CD14-positive monocyte (primary cell): ENCODE measurements at places on chromosomes 11 and 22.

DNA sequence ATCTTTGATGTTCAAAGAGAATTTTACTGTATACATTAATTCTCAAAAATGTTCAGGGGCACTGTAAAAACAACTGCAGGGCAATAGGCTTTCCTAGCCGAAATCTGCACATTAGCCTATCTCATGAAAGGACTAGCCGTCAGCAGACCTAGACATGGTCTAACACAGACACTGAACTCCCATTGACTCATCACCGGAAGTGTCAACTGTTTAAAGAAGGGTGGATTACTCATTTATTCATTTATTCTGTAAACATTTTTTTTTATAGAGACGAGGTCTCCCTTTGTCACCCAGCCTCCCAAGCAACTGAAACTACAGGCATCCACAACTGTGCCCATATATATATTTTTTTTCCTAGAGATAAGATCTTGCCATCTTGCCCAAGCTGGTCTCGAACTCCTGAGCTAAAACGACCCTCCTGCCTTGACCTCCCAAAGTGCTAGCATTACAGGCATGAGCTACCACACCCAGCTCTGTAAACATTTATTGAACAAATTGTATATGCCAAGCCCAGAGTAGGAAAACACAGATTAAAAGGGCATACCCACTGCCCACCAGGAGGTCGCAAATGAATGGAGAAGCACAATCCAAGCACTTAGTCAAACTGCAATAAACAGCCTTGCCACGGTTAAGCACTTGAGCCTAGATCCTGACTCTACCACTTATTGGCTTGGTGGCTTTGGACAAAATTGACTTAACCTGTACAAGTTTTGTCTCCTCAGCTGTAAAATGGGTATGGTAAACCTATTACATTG is 26.6 kb downstream of the RAB30 start:
- no peak for DNase-seq

DNA sequence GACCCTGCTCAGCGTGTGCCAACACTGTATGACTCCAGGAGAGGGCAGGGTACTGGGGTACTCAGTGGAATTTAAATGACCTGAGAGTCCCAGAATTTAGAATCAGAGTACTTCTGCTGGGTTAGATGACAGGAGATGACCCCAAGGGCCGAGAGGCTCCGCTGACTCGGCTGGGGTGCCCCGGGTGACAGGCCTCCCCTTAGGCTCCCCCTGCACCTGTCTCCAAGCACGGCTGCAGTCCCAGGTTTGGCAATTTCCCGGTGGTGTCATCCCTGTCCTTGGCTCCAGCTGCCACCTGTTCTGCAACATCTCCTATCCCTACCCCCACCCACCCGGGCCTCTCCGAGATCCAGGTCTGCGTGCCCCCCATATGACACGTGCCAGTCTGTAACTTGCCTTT is 1.3 kb downstream of the ACTN3 start:
- no peak for DNase-seq

DNA sequence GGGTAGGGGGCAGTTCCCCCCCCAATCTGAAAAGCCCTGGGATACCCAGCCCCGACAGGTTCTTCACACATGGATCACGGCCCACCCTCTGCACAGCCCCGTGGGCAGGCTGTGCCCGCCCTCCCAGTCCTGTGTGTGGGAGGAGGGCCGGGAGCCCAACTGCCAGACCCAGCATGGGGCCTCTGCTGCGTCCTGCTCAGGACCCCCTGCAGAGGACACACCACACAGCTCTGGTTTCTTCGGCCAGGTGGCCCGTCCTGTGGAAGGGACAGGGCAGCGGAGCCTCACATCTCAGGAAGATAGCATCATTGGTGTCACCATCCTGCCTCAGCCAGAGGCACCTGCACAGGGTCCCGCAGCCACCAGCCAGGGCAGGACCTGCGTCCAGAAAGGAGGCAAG is 396.0 kb downstream of the TBC1D22A start:
- DNase-seq = no peak

DNA sequence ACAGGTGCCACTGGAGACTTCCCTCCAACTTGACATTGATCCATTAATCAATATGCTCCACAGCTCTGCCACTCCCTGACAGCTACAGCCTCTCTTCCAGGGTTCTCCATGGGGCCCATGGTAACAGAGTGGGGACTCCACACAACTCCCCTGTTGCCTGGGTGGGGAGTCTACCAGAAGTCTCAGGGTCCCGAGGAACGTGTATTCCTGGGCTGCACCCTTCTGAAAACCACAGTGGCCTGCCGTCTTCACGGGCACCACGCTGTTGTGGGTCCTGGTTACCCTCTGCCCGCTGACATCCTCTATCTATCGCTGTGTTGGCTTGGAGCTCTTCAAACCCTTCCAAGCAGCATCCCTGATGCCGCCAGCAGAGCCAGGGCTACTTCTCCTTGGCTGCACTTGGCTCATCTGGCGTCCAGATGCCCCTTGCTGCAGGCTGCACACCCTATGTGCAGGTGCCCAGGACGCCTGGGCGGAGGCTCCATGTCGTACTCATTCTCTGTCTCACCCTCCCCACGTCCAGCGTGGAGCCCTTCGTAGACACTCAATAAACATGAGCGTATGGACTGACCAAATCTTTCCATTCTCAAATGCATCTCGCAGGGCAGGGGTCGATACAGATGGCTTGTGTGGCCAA is 1341.8 kb downstream of the TBC1D22A start:
- DNase-seq = no peak

DNA sequence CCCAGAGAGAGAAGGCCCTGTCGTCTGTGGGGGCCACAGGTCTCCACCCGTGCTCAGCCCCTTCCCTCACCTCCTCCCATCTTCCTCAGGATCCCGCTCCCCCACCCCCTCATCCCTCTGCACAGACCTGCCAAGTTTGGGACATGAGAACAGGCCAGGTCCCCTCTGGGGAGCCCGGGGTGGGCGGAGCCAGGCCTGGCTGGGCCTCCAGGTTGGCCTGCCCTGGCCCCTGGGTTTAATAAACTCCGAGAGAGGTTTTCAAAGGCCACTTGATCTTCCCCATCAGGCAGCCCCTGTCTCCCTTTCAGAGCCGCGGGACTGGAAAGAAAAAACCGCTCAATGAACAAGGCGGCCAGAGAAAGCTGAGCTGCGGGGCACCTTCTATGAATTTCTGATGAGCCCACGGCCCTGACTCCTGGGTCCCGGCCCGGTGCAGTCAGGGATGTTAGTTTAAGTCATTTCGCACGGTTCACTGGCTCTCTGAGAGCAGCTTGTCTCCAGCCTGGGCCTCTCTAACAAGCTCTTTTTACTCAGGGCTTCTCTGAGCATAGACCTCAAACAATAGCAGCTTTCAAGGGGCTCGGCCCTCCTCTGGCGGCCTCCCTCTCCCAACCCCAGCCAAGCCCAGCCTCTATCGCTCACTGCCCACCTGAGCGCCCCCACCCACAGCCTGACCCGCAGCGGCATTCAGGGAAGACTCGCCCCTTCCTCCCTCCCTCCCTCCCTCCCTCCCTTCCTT is 64.8 kb downstream of the RPUSD4 start:
- no peak for DNase-seq

DNA sequence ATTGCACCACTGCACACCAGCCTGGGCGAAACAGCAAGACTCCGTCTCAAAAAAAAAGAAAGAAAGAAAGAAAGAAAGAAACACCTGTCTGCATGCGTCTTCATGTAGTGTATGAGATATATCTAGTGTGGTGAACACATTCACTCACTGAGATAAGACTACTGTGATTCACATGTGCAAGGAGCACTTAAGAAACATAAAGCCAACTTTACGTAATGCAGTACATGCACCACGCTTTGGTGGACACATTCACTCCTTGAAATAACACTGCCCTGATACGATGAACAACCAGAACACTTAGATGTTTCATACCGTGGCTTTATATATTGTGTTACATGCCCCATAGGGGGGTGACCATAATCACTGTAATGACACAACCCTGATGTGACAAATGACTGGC is 96.0 kb downstream of the MICAL3 start:
- no peak for DNase-seq

GRCh38 chr11:112255067-112255720 is 5.5 kb downstream of the PLET1 start:
- no peak for DNase-seq

- DNase-seq = no peak
Measured at GRCh38 chr11:114163229-114163631, 103.7 kb downstream of the ZBTB16 start.

GRCh38 chr11:67561971-67562619 is 21.5 kb upstream of the GSTP1 start:
- no peak for DNase-seq

- no peak for DNase-seq
Measured at GRCh38 chr22:39688186-39688785, 117.7 kb downstream of the CACNA1I start.

GRCh38 chr11:88434333-88434976 is 96.9 kb upstream of the CTSC start:
- DNase-seq = no peak

DNA sequence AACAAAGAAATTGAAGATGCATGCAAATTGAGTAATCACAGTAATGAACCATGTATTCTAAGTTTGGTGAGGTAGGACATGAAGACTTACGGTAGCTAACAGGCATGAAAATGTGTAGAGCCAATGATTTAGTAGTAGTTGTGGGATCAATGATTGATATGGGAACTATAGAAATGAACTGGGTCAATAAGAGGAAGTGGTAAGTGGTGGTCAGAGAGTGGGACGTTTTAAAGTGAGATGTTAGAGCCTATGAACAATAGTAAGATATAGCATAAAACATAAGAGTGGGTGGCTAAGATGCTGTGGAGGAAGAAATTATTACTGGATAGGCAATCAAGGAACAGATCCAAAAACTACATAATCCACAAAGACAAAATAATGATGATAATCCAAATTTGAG is 45.0 kb downstream of the DLG2 start:
- DNase-seq = no peak

DNA sequence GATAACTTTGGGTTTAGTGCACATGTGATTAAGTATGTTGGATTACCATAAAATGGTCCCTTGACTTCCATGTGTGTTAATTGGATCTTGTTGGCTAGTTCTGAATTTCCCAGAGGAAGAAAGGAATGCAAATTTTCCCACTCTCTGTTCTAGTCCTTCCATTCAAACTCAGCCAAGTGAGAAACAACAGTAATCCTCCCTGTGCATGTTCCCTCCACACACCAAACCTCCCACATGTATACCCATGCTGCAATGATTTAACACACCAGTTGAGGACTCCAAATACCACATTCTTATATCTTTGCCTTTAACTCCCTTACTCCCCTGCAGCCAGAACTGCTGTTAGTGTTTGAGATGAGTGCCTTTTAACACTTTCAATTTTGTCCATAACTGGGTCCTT is 1158.9 kb downstream of the DLG2 start:
- DNase-seq = no peak

- no peak for DNase-seq
Measured at GRCh38 chr22:32801537-32802236, at the start of gene TIMP3. TSS of gene TIMP3 (plus strand) at chr22:32801705. CDS start at chr22:32802002, 297 bp downstream.

- DNase-seq = no peak
Measured at GRCh38 chr22:37502342-37503182, 16.4 kb upstream of the MFNG start.

GRCh38 chr11:134647066-134647743 is 235.2 kb upstream of the B3GAT1 start:
- no peak for DNase-seq

DNA sequence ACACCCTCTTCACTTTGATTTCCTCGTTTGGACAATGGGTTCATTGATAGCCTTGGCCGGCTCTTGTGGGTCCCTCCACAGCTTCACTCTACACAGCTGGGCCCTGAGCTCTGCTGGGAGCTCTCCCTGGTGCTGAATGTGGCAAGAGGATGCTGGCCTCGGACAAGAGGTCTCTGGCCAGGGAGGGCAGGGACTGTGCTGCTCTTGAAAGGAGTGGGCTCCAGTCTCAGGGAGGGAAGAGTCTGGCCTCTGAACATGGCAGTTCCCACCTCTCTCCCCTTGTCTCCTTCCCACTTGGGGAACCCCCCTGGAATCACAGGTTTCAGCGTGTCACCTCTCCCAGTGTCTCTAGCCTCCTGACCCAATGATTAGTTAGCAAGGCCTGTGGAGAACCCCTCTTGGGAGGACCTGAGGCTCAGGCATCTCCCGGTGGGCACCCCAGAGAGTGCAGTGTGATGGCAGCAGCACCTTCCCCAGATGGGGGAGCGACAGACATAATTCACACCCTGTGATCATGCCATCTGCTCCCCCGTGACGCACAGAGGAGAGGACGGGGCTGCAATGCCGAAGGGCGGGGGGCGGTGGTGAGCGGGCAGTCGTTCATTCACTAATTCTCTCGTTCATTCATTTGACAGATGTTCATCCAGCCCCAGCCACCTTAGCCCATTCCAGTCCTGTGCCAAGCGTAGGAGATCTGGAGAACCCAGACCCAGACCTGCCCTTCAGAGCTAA is 2.8 kb upstream of the CABP7 start:
- DNase-seq = no peak

- DNase-seq = no peak
Measured at GRCh38 chr11:15621565-15621964, 506.8 kb downstream of the INSC start.

- DNase-seq = no peak
Measured at GRCh38 chr11:26947379-26947844, 46.5 kb upstream of the FIBIN start.

- DNase-seq = no peak
Measured at GRCh38 chr11:1763336-1763795, 361 bp downstream of the CTSD start.
